KBM-7 (cell line): ENCODE measurements at places on chromosomes 3 and 15.

DNA sequence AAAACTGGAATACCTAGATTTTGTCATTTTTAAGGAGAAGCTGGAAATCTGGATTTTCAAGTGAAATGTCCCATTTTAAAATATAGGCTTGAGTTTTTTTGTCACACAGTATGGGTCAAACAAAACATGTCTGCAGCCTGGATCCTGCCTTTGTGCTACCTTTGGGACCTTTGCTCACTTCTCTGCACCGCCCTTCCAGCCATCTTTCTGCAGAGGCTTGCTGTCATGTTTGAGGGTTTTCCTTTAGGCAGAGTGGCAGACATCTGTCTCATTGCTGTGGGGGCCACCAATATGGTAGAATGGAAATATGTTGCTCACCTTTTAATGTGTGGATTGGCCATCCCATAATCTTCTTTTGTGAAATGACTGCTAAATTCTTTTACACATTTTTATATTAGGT, 136.3 kb downstream of the EEFSEC start:
- no peak for DNase-seq

DNA sequence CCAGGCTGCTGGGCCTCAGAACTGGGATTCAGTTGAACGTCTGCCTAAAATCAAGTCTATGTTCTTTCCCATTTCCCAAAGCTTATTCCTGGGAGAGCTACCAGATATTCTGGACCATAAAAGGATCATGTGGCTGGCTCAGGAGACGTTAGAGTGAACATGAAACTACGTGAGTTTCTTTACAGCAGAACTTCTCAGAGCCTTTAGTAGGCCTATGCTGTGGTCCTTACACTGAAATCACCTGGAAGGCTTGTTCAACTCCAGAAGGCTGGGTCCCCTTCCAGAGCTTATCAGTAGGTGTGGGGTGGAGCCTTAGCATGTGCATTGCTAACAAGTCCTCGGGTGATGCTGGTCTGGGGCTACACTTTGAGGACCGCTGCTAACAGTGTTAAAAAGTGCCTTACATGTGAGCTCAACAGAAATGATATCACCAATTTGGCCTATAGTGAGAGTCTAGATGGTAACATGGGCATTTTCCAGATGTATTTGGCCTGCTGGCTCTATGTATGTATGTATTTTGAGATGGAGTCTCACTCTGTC, 50.7 kb downstream of the LMCD1 start:
- DNase-seq: no peak

DNA sequence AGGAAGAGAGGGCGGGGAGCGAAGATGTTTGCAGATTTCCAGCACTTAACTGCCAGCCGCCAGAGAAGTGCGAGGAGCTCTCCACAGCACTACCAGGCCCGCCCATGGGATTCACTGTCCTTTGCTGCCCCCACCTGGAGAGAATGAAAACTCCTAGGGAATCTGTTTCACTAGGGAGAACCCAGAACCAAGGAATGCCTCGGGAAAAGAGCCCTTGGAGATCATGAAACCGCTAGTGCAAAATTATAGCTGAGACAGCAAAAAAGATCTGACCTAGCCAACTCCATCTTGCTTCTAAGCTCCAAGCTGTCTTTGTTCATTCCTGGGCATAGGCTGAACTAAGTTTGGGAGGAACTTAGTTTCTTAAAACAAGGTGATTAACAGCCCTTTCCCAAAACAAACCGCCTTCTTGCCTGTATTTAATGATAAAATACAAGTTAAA, 82.6 kb upstream of the GCNT3 start:
- DNase-seq: peak; percentile 75

- no peak for DNase-seq
Measured at GRCh38 chr3:98529856-98530459, 1.8 kb upstream of the GPR15 start.

GRCh38 chr3:135844386-135844785, 121.1 kb upstream of the PPP2R3A start:
- DNase-seq: no peak

GRCh38 chr3:119815716-119816115, 33.8 kb downstream of the NR1I2 start:
- no peak for DNase-seq

DNA sequence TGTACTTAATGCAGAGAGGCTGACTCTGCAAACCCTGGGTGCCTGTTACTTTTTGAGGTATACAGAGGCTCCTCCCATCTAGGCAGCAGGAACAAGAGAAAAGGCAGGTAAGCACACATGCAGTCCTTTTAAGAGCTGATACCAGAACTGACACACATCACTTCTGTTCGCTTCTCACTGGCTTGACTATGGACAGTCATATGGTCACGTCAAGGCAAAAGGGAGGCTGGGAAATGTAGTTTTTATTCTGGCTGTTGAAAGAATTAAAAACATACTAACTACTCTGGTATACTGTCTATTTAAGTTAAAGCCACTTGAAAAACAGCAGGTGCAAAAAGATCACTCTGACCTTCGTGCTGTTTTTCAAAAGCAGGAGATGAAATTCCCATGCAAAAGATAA, 218.3 kb downstream of the CTNNB1 start:
- no peak for DNase-seq

GRCh38 chr3:16355828-16356227, 90.8 kb downstream of the OXNAD1 start:
- DNase-seq: no peak

DNA sequence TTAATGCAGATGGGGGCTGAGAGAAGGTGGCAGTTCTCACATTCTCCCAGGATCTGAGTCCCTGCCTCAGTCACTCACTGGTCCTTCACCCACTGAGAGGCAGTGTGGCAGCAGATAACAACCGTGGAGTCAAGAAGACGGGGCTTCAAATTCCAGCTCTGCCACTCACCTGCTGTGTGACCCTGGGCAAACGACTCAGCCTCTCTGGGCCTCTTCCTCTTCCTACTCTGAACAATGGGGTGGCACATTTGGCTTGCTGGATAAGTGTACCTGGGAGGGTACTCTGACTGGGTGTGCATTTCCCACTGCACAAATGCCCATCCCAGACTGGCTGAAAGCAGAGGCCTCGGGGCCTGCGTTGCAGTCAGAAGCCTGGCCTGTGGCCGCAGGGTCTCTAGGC, 10.0 kb upstream of the IQSEC1 start:
- DNase-seq: no peak

- DNase-seq: no peak
Measured at GRCh38 chr3:141065841-141066805, 15.0 kb downstream of the SPSB4 start.

- no peak for DNase-seq
Measured at GRCh38 chr15:83200162-83200561, 7.5 kb downstream of the HDGFL3 start.

- no peak for DNase-seq
Measured at GRCh38 chr15:39211108-39211979, 369.5 kb upstream of the THBS1 start.

DNA sequence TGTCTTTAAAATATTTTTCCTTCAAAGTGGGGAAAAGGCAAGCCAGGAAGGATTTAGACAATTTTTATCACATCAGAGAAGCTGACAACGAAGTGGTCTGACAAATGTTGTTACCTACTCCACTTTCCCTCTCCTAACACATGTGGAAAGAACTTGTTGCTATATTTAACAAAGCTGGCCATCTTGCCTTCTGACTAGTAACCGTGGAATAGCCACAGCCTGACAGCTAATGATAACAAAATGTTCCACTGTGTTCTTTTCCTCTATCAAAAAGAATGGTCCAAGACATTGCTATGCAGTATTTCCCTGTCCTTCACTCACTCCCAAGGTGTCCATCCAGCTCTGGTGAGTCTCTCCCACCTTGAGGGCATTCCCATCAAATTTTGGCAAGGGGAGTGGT, 481.4 kb upstream of the THBS1 start:
- DNase-seq: no peak

DNA sequence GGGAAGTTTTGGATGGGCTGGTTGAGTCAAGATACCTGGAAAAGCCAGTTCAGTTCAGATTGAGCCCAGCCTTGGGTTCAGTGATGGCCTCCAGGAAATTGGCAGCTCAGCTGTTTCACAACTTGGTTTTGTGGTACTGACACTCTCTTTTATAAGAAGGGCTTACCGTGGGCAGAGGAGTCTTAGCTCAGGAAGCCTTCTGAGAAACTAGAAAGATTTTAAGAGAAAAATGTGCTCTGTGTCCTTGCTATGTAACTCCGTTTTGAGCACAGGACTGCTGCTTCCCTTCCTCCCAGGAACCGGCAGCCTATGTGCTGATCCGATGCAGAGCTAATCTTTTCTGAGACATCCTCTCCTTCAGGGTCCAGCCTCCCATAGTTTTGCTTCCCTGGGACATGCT, 46.6 kb upstream of the RASGRP1 start:
- DNase-seq: no peak

GRCh38 chr15:79967298-79968182, 3.5 kb downstream of the BCL2A1 start:
- no peak for DNase-seq

GRCh38 chr15:78421238-78421965, 16.6 kb upstream of the IREB2 start:
- DNase-seq: no peak

- no peak for DNase-seq
Measured at GRCh38 chr3:7669641-7670040, 808.7 kb downstream of the GRM7 start.

DNA sequence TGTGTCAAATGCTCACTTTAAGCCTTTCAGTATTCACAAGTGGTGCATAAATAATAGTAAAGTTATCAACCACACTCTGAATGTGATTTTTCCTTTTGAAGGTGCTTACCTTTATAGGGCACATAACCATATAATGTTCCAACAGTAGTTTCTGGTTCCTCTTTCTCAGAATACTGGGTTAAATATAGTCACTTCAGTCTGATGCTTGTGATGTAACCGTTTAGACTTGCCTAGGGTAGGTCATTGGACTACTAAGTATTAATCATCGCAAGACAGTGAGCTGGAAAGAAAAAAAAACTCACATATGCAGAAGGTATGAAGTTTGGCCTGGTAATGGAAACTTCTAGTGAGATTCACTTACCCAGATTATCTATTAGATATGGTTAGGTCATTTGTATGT, 1.9 kb downstream of the KBTBD8 start:
- DNase-seq: peak; percentile 76

GRCh38 chr15:90839187-90840071, 29.0 kb upstream of the FURIN start:
- peak; percentile 91 for DNase-seq

GRCh38 chr3:59992578-59992977, 942.8 kb upstream of the CFAP20DC start:
- DNase-seq: no peak

- DNase-seq: no peak
Measured at GRCh38 chr3:118207271-118207670, 827.4 kb downstream of the IGSF11 start.

- no peak for DNase-seq
Measured at GRCh38 chr3:112496366-112497067, 2.8 kb downstream of the BTLA start.

DNA sequence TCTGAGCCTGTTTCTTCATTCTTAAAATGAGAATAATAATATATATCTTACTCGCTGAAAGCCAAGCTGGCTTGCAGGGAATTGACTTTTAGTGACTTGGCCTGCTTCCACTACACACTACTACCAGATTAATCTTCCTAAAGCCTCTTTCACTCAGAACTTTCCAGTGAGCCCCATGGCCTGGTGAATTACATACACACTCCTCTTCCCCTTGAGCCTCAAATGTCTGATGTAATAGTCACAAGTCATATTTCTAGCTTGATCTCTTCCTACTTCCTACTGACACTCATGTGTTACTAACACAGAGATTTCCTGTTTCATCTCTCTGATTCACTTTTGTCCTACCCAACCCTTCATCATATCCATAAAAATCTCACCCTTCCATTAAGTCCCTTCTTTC, 82.7 kb upstream of the SOX2 start:
- no peak for DNase-seq

DNA sequence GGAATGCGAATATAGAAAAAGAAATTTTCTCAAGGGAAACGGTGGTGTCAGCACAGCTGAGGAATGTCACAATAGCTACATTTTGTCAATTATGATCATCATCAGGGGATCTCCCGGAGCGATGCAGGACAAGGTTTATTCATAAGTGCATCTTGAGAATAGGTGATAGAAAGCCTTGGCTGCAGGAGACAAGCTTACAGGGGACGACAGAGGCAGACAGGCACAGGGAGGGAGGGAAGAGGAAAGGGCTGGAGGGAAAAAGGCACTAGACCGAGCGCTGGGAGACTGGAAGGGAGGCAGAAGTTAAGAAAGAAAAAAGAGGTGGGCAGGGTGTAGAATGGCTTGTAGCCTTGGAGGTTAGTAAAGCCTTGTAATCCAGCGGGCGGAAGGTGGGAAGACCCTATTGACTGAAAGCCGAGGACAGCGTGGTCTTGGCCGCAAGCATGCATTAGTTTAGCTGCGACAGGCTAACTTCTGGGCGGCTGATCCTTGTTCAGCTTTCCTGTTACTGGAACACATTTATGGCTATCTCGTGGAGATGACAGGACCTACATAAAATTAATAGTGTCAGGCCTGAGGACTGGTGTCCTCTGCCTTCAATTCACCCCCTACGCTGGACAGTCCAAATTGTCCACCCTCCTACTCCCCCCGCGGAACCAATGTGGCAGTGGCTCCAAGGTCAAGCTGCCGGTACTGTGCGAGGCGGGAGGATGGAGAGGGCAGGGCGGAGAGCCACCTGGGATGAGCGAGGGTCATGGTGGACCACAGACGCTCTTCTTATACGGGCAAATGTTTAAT, 1.4 kb upstream of the NECTIN3 start:
- DNase-seq: no peak

- DNase-seq: no peak
Measured at GRCh38 chr15:86256628-86257027, 177.0 kb downstream of the AGBL1 start.

- DNase-seq: no peak
Measured at GRCh38 chr3:181637456-181637855, 74.3 kb upstream of the SOX2 start.

GRCh38 chr3:31495971-31496665, 36.6 kb upstream of the STT3B start:
- no peak for DNase-seq

DNA sequence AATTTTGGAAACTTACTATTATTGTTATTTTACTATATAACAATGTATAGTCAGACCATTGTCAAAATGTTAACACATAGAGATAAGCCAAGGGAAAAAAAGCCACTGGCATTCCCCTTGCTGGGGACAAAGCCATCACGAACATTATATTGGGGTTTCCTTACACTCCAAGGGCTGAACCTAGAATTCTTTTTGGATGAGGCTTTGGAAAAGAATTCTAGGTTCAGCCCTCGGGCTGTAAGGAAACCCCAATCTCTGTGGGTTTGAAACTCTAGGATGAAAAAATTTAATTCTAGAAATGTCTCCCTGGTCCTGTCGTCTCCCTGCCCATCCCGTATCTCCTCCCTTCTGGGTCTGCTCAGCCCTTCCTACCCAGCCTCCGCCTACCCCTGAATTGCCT, 67.0 kb upstream of the SMAD6 start:
- DNase-seq: no peak

- DNase-seq: peak; percentile 52
Measured at GRCh38 chr15:89825271-89825940, 10.8 kb upstream of the ANPEP start.

GRCh38 chr3:7752005-7752404, 749.6 kb upstream of the LMCD1 start:
- DNase-seq: no peak

- no peak for DNase-seq
Measured at GRCh38 chr3:56971261-56971660, 89.2 kb upstream of the SPATA12 start.

- no peak for DNase-seq
Measured at GRCh38 chr3:138491971-138492370, 57.6 kb downstream of the ESYT3 start.

- no peak for DNase-seq
Measured at GRCh38 chr3:72492240-72492639, 356.0 kb downstream of the SHQ1 start.
